ENCODE measurements at places on chromosomes 2 and 18.

GRCh38 chr2:30792521-30792920 is 14.7 kb downstream of the CAPN13 start:
- peak; percentile 28 for DNase-seq

GRCh38 chr2:238287737-238288649 is at the start of gene PER2:
TSS of gene PER2 (minus strand) at chr2:238288610. CDS start at chr2:238277936, 10,674 bp downstream.
- DNase-seq, result peak; percentile 75

DNA sequence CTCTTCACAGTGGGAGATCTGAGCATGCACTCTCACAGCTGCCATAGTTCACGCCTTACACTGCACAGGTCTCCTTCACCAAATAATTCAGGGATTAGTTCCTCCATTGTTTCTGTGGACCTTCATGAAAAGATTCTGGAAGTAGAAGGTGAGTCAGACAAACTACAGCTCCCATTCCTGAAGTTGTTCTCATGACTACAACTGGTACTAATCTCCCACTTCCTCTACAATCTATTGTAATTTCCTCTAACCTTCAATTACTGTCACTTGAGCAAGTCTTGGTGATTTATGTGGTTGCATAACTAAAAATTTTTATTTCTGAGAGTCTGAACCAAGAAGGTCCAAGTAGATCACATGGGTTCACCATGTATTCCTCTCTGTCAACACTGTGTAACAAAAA is 128.7 kb downstream of the XIRP2 start:
- no peak for DNase-seq

DNA sequence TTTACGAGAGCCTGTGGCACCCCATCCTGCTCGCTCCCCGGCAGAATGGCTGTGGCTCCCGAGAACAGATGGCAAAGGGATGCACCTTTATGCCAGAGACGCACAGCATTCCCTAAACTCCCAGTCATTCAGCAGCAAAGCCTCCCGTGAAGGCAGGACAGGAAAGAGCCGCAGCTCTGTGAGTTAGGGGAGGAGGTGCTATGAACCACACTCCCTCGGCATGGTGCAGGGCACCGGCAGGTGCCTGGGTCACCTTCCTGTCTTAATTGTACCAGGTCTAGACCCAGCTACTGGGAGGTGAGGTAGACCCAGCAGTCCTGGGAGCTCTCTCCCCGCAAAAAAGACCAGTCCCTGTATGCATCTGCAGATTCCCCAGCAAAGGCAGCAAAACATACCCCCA is 149.8 kb downstream of the TWIST2 start:
- DNase-seq, result no peak

- DNase-seq, result peak; percentile 47
Measured at GRCh38 chr18:49812286-49813068, 856 bp downstream of the ACAA2 start.

- DNase-seq, result no peak
Measured at GRCh38 chr18:46574743-46575115, 82.3 kb downstream of the LOXHD1 start.

DNA sequence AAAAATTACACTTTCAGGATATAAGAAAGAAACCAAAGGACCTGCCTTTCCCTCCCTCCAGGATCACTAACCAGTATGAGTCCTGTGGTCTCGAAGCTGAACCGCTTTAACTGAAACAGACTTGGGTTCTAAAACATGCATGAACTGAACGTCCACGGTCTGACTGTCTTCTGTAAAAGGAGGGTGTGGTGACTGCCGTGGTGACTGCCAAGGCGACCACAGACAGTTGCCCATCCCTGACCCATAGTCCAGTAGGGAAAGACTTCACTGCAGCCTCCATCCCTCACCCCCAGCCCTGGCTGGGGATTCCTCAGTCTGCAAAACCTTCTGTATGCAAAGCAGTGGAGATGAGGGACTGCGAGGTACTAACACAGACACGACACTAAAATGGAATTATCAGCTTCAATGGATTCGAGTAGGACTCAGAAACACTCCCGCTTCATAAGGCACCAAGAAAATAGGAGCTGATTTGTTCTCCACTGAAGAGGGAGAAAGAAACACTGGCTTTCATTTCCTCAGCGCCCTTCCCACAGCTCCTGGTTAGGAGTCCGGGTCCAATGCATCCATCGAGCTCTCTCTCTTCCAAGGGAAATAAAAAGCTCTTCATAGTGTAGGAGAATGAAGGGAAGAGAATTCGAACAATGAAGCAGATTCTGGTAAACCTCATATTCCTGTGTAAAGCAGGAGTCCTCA is 197.2 kb downstream of the HDAC4 start:
- no peak for DNase-seq

- DNase-seq, result no peak
Measured at GRCh38 chr18:46609048-46609447, 48.0 kb downstream of the LOXHD1 start.

DNA sequence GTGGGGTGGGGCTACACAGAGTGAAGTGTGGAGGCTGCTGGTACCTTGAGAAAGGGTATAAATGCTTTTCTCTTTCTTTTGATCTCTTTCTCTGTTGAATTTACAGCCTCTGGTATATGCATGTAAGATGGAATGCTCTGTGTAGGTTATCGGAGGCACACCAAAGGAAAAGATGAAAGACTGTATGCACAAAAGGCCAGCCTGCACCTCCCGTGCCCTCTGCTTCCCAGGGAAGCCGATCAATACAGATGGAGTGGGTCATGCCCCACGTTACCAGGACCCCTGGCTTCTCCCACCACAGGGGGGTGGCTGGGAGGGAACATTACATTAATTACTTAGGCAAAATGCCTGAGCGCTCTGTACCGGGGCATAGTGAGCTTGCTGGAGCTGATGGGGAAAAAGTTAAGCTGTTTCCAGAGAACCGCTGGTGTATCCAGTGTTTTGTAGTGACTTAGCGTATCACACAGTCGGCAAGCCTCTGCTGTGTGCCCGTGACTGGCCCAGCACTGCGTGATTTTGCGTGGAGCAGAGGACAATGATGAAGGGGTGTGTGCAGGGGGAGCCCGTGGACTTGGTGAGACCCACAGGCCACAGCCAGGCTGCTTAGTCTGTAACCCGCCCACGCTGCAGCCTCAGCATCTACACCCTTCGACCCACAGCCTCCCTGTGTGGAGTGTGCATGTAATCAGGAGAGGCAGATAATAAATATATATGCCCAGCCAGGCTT is 8.0 kb downstream of the ALLC start:
- no peak for DNase-seq

- DNase-seq, result no peak
Measured at GRCh38 chr2:144402251-144402650, 117.7 kb downstream of the ZEB2 start.

- DNase-seq, result peak; percentile 40
Measured at GRCh38 chr2:197851451-197851850, 47.1 kb downstream of the PLCL1 start.

DNA sequence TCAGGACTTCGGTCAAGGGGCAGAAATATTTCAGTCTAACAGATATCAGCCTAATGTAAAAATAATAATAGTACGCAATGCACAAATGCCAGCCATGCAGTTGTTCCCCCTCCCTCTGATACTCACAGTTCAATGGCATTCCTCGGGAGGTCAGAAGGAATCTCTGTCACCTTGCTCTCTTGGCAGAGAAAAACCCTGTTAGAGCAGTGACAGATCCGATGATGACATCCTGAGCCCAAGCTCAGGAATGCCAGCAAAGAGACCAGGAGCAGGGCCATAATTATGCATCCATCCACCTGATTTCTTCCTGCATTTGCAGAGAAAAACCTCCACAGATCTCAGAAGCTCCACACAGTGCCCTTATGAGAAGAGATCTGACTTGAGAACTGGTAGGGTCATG is at the start of gene FSHR:
Gene FSHR, minus strand, starts transcription at position 376 of the 400 bp plus-strand sequence. Its CDS starts 98 bp downstream, at position 278.
- DNase-seq, result no peak

DNA sequence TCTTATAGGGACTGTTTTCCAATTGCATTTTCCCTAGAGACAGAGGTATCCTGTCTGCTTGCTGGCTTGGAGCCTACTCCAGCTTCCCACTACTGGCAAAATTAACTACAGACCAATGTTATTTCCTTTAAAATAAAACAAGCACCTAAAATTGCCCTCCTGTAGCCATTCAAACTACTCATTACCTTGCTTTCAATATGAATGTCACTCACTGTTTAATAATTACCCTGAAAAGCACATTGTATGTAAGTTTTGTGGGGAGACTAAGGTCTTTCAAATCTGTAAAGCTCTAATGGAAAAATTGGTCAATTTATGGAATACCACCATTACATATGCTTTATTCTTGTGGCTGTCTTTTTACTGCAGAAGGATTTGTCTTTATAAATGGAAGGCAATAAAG is 87.3 kb downstream of the DOCK10 start:
- no peak for DNase-seq

GRCh38 chr2:219249203-219249980 is 3.7 kb upstream of the TUBA4B start:
- peak; percentile 74 for DNase-seq

DNA sequence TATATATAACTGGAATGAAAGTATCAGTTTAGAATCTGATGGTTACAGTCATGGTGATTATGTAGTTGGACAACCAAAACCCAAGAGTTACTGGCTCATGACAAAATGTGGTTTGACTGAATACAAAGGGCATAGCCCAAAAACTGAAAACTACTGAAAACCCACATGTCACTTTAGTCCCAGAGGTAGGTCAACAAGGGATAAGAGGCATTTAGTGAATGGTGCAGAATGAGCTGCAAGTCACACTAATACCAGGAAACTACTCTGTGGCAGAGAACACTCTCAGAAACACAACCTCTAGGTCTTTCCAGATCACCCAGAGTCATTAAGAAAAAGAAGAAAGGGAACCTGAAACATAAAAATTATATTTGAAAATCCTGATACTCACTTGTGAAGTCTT is 154.5 kb downstream of the AGPS start:
- DNase-seq, result no peak

- DNase-seq, result no peak
Measured at GRCh38 chr2:201975434-201975833, 58.2 kb upstream of the FZD7 start.

DNA sequence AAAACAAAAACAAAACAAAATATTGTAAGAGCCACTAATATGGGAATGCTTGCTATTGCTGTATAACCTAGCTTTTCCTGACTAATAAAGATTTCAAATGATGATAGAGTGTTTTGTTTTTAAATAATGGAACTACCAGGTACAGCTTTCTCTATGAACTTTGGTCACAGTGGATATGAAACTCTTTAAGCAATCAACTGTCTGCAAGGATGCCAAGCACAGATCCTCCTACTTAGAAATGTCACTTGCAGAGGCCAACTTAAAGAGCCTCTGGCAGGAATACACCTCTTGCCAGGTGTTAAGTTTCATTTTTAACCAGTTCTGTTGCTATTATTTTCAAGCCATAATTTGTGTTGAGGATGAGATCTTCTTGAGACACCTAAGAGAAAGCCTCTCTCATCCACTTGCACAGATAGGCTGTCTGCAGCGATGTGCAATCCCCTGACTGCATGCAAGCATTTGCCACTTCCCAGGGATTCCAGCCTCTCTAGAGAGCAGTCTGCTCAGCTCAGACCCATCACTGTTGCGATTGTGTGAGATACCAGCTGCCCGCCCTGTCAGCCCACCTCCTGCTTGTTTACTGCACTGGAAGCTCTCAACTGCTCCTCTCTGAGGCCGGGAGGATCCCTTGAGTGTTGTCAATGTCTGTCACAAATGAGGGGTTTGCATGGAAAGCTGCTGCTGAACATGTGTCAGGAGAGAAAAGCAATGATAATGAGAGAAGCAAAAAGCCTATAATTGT is 86.1 kb upstream of the SCG2 start:
- DNase-seq, result no peak

DNA sequence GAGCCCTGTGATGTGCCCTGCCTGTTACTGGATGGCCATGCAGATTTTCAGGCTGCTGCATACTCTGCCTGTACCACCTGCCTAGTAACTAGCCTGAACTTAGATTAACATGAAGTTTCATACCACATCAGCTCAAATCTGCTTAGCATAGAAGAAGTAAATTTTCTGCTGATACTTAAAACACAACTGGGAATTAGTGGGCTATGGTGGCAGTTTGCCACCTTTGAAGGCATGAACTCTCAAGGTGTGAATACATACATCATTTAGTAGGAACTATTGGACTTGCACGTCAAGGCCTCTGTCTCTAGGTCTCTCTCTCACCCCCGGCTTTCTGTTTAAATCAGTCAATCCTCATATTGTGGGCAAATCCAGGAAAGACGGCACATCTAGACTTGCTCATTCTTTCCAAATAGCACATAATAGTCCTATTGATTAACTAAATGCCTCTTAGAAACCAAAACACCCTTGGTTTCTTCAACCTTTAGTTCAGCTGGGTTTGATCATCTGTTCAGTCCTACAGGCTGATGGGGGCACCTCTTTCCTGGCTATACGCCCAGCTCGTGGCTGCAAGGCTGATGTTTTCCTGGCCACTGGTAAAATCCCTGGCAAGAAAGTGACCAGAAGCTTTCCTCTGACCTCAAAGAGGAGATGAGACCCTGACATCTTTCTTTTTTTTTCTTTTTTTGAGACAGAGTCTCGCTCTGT is 58.4 kb downstream of the ALPK2 start:
- DNase-seq, result no peak

DNA sequence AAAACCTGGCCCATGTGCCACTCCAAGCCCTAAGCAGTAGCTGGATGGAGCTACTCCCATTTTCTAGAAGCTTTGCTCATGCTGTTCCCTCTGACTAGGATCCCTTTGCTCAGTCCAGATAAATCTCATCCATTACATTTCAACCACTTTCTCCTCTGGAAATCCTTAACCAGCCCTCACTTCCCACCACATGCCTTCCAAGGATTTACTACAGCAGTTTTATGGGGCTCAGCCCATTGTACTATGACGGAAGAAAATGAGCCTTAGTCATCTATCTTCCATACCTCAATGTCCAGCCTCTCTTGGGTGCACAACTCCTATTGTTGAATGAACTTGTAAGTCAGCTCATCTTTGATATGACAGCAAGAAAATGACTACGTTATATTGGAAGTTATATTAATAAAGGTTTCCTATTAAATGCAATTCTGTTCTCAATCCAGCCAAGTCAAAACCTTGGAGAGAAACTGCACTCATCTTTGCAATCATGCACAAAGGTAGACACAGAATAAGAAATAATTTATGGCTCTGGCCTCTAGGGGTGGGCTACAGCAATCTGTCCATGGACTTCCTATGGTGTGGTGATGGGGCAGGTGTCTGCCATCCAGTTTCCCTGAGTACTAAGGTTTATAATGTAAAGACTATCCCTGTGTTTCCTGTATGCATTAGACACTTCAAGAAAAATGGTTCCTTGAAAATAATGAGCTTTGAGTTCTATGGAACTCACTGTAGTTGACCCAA is 3.4 kb downstream of the B4GALT6 start:
- DNase-seq, result peak; percentile 43

GRCh38 chr2:103135679-103136078 is 373.8 kb downstream of the TMEM182 start:
- no peak for DNase-seq

DNA sequence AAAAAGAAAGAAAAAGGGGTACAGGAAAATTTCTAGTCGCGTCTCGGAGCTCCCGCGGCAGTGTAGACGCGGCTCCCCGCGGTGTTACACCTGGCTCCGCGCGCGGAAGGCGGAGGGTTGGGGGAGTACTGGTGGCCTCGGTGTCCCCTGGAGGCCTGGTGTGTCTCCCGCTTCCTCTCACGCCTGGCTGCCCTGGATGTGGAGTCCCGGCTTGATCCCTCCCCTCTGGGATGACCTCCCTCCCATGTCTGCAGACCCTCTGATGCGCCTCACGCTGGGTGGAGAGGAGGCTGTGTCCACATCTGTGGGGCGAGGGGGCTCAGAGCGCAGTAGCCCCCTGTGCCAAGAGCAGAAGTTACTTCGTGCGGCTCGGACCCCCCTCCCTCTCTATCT is 1.2 kb downstream of the KIF5C start:
- no peak for DNase-seq
